Gastrocnemius medialis (tissue), 4 donors: ENCODE measurements at places on chromosomes 7 and 10. TPM values are rescaled to one million over a fixed set of nuclear protein-coding genes. Genes with fewer than 3 reads are reported as not detected.

RBM20 gene
- 9.3 TPM for total RNA-seq

DNA sequence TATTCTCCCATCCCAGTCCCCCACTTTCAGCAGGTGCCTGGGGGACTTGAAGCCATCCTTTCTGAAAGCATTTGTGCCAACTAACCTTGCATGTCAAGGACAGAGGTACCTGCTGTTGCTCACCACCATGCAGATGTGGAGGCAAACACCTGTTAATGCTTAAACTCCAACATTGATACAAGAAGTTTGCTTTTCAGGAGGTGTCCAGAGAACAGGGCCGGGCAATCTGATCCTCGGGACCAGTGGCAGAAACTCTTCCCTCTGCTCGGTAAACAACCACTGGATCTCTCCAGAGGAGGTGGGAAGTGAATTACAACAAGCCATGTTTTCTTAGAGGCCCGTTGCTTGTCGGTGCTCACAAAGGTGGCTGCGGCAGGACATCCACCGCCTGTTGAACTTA is 54.7 kb downstream of the FGFR2 start:
- no peak overlapping the region for H3K27ac ChIP-seq
- no peaks in the 10 kb centered on the region for H3K4me1 ChIP-seq
- H3K4me3 ChIP-seq: no peak overlapping the region
- no peaks in the 10 kb centered on the region for H3K27me3 ChIP-seq
- no peaks in the 10 kb centered on the region for H3K36me3 ChIP-seq

GRCh38 chr7:4631380-4632179 is 50.5 kb upstream of the FOXK1 start:
- peak overlapping the region; percentile 58 for H3K27ac ChIP-seq
- no peaks in the 10 kb centered on the region for H3K27me3 ChIP-seq
- peaks cover 13% of the 10 kb centered on the region for H3K4me1 ChIP-seq
- H3K4me3 ChIP-seq: peak overlapping the region; percentile 44
- DNase-seq: peak; percentile 85

DRGX gene
- total RNA-seq: not detected

GRCh38 chr10:128268015-128268722 is 141.9 kb upstream of the MKI67 start:
- H3K36me3 ChIP-seq: no peaks in the 10 kb centered on the region
- H3K27ac ChIP-seq: no peak overlapping the region
- H3K27me3 ChIP-seq: peaks cover 6% of the 10 kb centered on the region
- DNase-seq: no peak
- no peaks in the 10 kb centered on the region for H3K4me1 ChIP-seq

- no peak overlapping the region for H3K27ac ChIP-seq
- no peaks in the 10 kb centered on the region for H3K4me1 ChIP-seq
- H3K27me3 ChIP-seq: no peaks in the 10 kb centered on the region
- DNase-seq: no peak
- no peaks in the 10 kb centered on the region for H3K36me3 ChIP-seq
- no peak overlapping the region for H3K4me3 ChIP-seq
Observed at GRCh38 chr7:147909431-147910148, 681.0 kb upstream of the C7orf33 start.

- no peaks in the 10 kb centered on the region for H3K27me3 ChIP-seq
- no peak overlapping the region for H3K27ac ChIP-seq
- no peaks in the 10 kb centered on the region for H3K36me3 ChIP-seq
- no peak for DNase-seq
Observed at GRCh38 chr10:12191715-12192114, 4.0 kb downstream of the NUDT5 start.

GRCh38 chr10:32419615-32420014 is 26.3 kb upstream of the CCDC7 start:
- H3K4me1 ChIP-seq: peaks cover 3% of the 10 kb centered on the region
- no peaks in the 10 kb centered on the region for H3K36me3 ChIP-seq
- H3K27me3 ChIP-seq: no peaks in the 10 kb centered on the region
- H3K27ac ChIP-seq: no peak overlapping the region

- no peak overlapping the region for H3K27ac ChIP-seq
- no peaks in the 10 kb centered on the region for H3K36me3 ChIP-seq
- no peaks in the 10 kb centered on the region for H3K27me3 ChIP-seq
- DNase-seq: no peak
- H3K4me1 ChIP-seq: no peaks in the 10 kb centered on the region
Observed at GRCh38 chr10:8639486-8640185, 585.1 kb downstream of the GATA3 start.

TUBAL3 gene
- not detected for total RNA-seq

GRCh38 chr7:116028787-116029186 is 1.8 kb downstream of the TFEC start:
- no peak overlapping the region for H3K4me3 ChIP-seq
- H3K4me1 ChIP-seq: no peaks in the 10 kb centered on the region
- no peaks in the 10 kb centered on the region for H3K27me3 ChIP-seq
- DNase-seq: no peak

DNA sequence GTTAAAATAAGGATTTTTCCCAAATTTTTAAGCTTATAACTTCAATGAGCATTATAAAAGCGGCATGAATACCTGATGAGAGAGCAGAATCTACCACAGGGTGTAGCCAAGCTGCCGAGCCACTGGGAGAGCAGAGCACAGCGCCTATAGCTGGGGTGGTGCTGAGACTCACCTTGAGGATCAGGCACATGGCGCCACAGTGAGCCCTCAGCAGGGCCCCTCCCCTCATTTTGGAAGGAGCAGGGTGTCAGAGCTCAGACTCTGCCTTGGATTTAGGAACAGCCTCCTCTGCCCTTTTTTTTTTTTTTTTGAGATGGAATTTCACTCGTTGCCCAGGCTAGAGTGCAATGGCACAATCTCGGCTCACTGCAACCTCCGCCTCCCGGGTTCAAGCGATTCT is 118.6 kb downstream of the SRPK2 start:
- peak overlapping the region; percentile 81 for H3K27ac ChIP-seq
- H3K4me1 ChIP-seq: peaks cover 19% of the 10 kb centered on the region
- DNase-seq: no peak
- no peaks in the 10 kb centered on the region for H3K27me3 ChIP-seq

- H3K4me3 ChIP-seq: no peak overlapping the region
- no peaks in the 10 kb centered on the region for H3K27me3 ChIP-seq
- no peak for DNase-seq
- H3K36me3 ChIP-seq: no peaks in the 10 kb centered on the region
- H3K27ac ChIP-seq: no peak overlapping the region
Observed at GRCh38 chr7:133576612-133577168, 323.8 kb downstream of the EXOC4 start.

RUFY2 gene
- total RNA-seq: 15.7 TPM

TMEM72 gene
- total RNA-seq: not detected

RNF148 gene
- 0.27 TPM for total RNA-seq

DNA sequence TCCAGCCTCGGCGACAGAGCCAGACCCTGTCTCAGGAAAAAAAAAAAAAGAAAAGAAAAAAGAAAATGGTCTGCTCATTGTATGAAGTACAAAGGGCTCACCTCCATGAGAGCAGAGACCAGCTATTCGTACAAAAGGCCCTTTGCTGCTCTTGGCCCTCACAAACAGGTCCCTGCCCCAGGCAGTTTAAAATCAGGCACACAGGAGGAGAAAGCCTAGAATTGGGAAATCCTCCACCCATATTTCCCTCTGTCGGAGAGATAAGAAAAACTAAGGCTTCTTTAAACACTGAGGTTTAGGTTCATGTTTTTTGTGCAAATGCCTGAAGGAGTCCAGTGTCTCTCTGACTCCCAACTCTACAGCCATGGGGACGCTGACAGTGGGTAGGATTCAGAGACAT is 15.1 kb downstream of the GNA12 start:
- DNase-seq: no peak
- H3K4me1 ChIP-seq: no peaks in the 10 kb centered on the region
- H3K36me3 ChIP-seq: no peaks in the 10 kb centered on the region
- H3K27ac ChIP-seq: no peak overlapping the region

ZWINT gene
- total RNA-seq: 1.2 TPM

- no peak for DNase-seq
- H3K4me3 ChIP-seq: no peak overlapping the region
- no peaks in the 10 kb centered on the region for H3K4me1 ChIP-seq
- no peak overlapping the region for H3K27ac ChIP-seq
- H3K36me3 ChIP-seq: no peaks in the 10 kb centered on the region
Observed at GRCh38 chr10:117417196-117417595, 42.0 kb upstream of the PDZD8 start.
